ENCODE measurements at places on chromosomes 2 and 18.
A peak's percentile ranks its signal among the peaks of the same experiment; 100 is the strongest.

- no peak for DNase-seq
Observed at GRCh38 chr2:27844821-27845255, 45.3 kb downstream of the RBKS start.

- DNase-seq: no peak
Observed at GRCh38 chr2:85009019-85009618, 38.2 kb downstream of the KCMF1 start.

GRCh38 chr2:8563814-8564474 is 117.9 kb upstream of the ID2 start:
- DNase-seq: no peak

- no peak for DNase-seq
Observed at GRCh38 chr2:112831946-112832840, 4.4 kb downstream of the IL1B start.

- no peak for DNase-seq
Observed at GRCh38 chr2:158724803-158725381, 70.2 kb upstream of the DAPL1 start.

DNA sequence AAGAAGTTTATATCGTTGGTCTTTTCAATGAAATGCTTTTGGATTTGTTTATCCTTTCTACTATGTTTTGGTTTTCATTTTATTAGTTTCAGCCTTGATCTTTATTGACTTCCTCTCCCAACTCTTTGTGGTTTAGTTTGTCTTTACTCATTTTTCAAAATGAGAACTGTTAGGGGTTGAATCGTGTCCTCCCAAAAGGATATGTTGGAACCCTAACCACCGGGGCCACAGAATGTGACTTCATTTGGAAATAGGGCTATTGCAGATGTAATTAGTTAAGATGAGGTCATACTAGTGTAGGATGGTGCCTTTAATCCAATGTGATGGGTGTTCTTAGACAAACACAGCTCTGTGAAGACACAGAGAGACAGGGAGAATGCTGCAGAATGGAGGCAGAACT is 60.4 kb upstream of the IL1R2 start:
- DNase-seq: no peak

DNA sequence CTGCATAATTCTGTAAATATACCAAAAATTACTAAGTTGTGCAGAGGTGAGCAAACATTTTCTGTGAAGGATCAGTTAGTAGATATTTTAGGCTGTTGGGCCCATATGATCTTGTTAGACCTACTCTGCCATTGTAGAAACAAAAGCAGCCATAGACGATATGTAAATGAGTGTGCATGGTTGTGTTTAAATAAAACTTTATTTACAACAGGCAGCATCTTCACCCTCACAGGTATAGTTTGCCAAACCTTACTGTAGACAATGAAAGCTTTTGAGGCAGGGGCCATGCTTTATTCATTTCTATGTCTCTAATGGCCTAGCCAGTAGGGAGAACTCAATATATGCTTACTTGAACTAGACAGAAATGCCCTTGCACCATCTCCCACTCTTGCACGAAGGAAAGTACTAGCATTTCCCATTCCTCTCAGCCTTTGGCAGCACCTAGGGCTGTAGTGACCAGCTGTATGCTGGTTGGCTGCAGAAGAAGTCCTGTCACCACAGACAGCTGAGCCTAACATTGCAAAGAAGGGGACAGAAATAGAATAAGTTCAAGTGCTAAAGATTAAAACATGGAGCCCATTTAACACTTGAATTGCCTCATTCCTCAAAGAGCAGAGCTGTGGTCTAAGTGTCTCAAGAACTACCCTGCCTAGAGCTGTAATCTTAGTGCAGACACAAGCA is 305.1 kb upstream of the MGAT5 start:
- DNase-seq: no peak

DNA sequence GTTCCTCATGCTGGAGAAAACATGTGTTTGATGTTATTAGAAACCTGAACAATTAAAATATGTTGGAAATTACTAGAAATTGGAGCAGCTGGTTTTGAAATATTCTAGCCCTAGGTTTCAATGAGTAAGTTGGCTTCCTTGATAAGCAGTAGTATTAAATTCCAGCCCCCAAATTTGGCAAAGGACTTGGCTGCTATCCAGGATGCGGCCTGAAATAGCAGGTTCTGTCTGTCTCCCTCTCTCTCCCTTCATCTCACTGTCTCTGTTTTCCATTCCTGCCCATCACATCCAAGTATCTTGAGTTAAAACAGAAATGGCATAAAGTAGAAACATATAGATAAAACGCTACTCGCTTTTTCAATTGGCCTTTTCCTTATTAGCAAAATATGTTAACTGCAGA is 20.9 kb upstream of the GPR45 start:
- no peak for DNase-seq

DNA sequence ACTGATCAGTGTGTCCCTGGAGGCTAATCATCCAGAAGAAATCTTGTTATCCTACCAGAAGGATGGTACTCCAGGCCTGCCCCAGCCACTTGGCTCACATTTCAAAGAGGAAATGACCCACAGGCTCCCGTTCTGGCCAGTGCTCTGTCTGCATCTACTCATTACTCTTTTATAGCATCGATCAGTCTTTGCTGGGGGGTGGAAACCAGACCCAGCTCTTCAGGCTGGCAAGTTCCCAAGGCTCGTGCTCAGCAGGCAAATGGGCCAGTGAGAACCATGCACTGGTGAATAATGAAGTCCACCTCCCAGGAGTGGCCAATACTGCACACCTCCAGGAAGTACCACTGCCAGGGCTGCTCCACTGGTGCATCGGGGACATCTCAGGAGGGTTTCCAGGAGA is 38.8 kb downstream of the DNER start:
- no peak for DNase-seq

DNA sequence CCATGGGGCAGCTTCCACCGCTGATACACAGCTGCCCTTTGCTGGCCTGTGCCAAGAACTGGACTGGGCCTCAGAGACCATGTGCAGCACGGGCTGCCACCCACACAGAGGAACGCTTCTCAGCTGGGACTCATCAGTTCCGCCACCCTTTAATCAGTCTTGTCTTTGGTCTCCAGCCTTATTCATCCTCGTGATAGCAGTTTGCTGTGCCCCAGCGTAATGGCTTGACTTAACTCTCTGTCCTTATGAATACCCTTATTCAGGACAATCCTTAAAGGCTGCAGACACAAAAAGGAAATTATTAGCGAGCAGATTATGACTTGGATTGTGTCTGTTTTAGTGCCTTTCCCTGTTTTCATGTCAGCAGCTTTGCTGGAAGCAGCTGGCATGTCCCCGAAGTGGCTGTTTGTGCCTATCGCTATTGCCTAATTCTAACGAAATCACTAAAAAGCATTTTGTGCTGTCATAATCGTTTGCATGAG is 108.9 kb upstream of the DAPL1 start:
- peak; percentile 50 for DNase-seq

GRCh38 chr18:34048423-34048822 is 176.3 kb downstream of the NOL4 start:
- peak; percentile 32 for DNase-seq

- no peak for DNase-seq
Observed at GRCh38 chr2:170434900-170435621, 257.1 kb downstream of the MYO3B start.

DNA sequence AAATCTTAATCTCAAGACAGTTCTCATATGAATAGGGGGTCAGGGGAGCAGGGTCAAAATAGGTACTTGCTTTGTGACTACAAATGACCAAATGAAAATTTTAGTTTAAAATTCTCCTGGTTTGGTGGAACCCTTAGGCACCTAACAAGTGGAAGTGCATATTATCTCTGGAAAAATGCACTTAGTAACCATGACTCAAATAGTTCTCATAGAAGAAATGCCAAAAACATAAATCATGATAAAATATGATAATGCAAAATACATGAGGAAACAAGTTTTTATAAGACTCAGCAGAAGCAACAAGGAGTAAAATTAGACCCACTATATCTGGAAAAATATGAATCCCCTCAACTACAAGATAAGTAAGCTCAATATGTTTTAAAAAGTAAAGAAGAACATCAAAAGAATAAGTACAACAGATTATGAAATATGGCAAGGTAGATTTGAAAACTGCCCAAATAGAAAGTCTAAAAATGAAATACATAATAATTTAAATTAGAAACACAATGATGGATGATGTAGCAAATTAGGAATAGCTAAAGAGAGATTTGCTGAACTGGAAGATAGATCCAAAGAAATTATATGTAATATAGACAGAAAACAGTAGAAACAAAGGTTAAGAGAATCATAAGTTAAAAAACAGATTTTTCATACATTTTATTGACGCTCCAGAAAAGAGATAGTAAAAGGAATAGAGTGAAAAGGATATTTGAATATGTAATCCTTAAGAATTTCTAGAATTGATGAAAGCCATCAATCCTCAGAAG is 308.3 kb downstream of the SETBP1 start:
- no peak for DNase-seq

GRCh38 chr2:68800027-68800401 is 65.4 kb downstream of the ARHGAP25 start:
- DNase-seq: no peak

DNA sequence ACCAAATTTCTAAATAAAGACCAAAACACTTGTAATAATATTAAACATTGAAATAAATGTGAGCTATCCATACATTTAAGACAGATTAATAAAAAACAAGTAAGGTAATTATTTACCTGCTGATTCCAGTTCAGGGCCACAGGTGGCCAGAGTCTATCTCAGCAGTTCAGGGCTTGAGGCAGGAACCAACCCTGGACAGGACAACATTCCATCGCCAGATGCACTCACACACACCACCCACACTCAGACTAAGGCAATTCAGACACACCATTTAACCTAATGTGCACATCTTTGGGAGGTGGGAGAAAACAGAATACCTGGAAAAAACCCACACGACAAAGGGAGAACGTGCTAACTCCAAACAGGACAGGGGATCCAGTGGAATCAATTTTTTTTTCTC is 14.1 kb upstream of the WDSUB1 start:
- DNase-seq: no peak

GRCh38 chr2:8939486-8940114 is 63.9 kb downstream of the MBOAT2 start:
- DNase-seq: no peak

DNA sequence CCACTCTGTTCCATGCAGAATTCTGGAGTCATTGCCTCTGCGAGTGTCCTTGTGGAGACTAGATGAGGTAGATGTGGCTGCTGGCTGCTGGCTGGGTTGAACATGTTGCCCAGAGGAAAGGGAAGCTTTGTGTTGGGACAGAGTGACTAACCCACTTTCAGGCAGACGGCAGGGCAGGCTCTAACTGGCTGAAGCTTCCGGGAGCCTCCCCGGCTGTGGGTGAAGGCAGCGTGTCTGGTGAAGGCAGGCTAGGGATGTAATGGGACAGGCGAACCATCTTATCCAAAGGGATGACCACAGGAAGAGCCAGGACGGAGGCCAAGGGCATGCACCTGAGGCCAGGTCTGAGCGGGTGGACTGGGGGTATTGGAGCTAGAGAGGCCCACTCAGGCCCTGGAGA is 16.0 kb downstream of the ASPRV1 start:
- DNase-seq: no peak

- peak; percentile 93 for DNase-seq
Observed at GRCh38 chr2:219571311-219572236, at the start of gene OBSL1. Gene OBSL1, minus strand, starts transcription at chr2:219571539. Its CDS starts 307 bp downstream, at chr2:219571232.

- DNase-seq: no peak
Observed at GRCh38 chr18:72261590-72261989, 282.6 kb downstream of the CBLN2 start.

All from spinal cord (tissue), 10 donors.